ENCODE measurements at places on chromosomes 13 and 19.

DNA sequence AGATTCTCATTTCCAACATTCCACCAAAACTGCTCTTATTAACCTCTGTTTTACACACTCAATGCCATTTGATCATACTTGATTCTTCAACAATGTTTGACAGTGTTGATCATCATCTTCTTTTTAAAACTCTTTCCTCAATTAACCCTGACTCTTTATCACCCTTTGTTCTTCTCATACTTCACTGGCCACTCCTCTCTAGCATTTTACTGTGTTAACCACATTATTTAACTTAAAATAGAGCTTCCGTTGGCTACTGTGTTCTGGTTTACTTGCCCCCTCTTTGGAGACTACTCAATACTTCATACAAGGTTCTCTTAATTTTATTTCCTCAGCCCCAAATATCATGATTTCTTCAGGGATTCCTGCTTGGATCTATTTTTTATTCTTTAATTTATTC is 121.1 kb upstream of the SPRY2 start:
- DNase-seq, result no peak

GRCh38 chr13:30033681-30034457 is 183.5 kb upstream of the UBL3 start:
- no peak for DNase-seq

DNA sequence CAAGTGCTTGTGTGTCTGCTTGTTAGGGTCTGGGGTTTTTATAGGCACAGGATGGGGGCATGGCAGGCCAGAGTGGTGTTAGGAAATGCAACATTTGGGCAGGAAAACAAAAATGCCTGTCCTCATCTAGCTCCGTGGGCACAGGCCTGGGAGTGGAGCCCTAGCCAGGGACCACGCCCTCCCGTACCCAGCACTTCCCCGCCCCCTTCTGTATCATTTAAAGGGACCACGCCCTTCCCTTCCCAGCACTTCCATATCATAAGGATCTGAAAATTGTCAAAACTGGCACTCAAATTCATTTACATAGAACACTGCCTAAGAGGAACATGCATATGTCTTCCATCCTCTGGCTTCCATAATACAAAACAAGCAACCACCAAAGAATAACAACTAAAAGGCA is 185.8 kb downstream of the B3GLCT start:
- no peak for DNase-seq

GRCh38 chr13:20945952-20946383 is 43.4 kb upstream of the XPO4 start:
- no peak for DNase-seq

- DNase-seq, result peak; percentile 91
Observed at GRCh38 chr19:18475004-18475453, 37.1 kb upstream of the ISYNA1 start.

DNA sequence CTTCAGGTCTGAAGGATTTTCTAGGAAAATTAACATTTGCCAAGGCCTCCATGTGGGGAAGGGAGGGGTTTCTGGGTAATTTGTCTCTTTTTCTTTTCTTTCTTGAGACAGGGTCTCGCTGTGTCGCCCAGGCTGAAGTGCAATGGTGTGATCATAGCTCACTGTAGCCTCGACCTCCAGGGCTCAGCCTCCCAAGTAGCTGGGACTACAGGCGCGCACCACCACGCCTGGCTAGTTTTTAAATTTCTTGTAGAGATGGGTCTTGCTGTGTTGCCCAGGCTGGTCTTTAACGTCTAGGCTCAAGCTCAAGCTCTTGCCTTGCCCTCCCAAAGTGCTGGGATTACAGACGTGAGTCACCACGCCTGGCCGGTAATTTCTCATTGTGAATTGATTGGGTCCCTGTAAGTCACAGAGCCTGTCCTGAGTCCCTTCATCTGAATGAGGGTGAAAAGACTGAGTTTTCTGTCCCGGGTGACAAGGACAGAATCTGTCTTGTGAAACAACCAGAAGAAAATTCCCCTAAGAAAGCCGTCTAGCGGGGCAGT is 10.0 kb upstream of the SPC24 start:
- DNase-seq, result no peak

- DNase-seq, result peak; percentile 69
Observed at GRCh38 chr19:2049741-2050348, 1.2 kb downstream of the MKNK2 start.

DNA sequence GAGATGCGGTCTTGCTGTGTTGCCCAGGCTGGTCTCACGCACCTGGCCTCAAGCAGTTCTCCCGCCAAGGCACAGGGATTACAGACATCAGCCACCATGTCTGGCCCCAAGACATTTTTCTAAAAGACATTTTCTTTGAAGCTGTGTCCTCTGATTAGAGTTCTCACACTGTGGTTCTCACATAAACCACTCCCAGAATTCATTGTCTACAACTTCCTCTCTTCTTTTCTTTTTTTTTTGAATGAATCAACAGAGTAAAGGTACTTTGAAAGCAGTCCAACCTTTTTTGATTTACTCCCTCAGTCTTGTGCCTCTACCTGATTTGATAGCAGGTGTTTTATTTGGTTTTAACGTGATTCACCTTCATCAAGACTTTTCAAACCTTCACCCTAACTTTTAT is 14.3 kb upstream of the SHD start:
- peak; percentile 14 for DNase-seq

GRCh38 chr13:107347641-107348369 is 779.9 kb upstream of the ARGLU1 start:
- DNase-seq, result no peak

DNA sequence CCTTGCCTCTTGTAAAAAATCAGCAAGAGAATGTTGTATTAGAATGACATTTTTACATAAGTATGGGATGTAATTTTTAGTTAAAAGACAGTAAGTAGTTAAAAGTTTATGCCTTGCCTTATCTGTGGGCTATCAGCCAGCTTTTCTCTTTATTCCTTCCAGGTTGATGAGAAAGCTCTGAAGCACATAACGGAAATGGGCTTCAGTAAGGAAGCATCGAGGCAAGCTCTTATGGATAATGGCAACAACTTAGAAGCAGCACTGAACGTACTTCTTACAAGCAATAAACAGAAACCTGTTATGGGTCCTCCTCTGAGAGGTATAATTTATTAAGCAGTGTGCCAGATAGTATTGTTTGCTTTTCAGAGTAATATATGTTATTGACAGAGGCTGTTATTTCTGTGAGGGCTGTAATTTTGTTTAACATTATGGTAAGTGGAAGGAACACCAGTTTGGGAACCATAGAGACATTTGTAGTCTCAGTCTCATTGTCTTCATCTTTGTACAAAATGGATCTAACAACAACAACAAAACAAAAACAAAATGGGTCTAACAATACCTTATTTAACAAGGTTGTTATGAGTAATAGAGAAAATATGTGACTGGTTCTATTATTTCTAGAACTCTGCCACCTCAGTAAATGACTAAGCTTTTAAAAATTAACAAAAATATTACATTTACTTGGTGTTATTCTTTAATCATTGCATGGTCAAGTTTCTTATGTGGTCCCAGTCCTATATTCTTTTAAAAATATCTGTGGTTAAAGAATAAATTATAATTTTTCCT is 112.8 kb downstream of the TDRD3 start:
- no peak for DNase-seq

DNA sequence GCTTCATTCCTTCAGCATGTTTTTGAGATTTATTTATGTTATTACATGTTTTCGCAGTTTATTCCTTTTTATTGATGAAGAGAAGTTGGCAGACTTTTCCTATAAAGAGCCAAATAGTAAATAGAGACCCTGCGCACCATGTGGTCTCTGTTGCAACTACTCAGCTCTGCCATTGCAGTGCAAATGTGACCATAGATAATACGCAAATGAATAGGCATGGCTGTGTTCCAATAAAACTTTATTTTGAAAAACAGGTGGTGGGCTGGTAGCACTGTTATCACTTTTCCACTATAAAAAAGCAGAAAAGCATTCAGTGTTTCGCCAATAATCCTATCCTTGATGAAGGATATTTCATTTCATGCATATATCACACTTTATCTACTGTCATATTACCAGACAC is 95.0 kb downstream of the DNAJC3 start:
- DNase-seq, result no peak

GRCh38 chr13:76329004-76329403 is 557.2 kb downstream of the KCTD12 start:
- DNase-seq, result no peak

- no peak for DNase-seq
Observed at GRCh38 chr13:60043262-60043661, 120.5 kb downstream of the DIAPH3 start.

DNA sequence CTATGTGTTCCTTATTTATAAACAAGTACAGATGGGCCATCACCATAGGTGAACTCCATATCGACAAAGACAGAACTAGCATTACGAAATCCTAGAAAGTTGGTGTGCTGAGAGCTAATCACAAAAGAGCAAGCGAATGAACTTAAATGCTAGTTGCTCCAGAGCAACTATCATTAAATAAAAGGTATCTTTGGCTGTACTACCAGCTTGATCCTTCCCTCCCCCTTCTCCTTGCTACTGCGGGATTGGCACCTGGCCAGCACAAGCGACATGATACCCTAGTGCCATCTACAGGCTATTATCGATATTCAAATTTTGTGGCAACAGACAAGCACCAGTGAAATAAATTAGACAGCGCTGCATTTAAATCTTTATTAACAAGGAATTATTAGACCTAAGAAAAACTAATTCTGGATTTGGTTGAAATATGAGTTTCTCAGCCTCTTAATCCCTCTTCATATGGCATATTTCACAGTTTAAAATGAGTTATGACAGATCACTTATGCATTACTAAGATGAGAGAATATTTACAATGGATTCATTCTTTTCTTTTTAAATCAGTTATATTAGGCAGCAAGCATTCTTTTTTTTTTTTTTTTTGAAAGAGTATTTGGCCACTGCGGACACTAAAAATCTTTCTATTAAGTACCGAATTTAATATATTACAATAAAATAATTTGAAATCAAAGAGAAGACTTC is 5.8 kb downstream of the PCDH9 start:
- DNase-seq, result peak; percentile 24

DNA sequence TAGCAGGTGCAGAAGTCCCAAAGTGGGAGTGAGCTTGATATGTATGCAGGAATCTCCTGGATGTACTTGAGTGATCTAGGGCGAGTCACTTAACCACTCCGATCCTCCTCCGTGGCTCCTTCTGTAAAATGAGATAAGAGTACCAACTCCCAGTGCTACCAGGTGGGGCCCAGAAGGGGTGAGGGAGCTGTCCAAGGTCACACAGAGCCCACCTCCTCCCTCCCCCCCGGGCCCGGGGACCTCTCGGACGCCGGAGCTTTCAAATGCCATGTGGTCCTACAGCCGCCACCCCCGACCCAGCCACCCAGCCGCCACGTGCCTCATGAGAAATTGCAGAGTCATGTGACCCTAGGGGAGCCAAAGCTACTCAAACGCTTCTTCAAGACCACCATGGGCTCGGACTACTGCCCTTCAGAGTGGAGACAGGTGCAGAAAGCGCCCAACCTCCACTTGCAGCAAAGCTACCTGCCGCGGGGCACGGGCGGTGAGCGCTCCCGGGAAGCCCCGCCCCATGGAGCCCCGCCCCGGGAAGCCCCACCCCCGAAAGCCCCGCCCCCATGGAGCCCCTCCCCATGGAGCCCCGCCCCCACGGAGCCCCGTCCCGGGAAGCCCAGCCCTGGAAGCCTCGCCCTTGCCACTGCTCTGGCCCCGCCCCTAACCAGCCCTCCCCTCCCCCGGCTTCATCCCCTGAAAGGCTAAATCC is 10.1 kb upstream of the ZNF358 start:
- DNase-seq, result no peak

DNA sequence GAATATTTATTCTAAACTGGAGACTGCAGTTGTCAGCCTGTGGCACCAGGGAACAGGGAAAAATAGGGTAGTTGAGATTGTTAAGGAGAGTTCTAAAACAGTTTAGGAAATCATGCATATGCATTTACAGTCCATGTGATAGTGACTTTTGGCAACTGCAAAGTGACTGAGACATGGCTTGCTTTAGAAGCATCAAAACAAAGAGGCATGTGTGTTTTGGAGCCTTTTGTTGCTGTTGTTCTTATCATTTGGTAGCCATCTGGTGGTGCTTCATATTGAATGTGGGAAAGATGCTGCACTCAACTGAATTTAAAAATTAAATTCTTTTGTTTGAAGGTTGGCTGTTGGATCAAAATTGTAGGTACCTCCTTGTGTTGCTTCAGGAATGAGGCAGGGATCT is 10.2 kb upstream of the EBPL start:
- no peak for DNase-seq

DNA sequence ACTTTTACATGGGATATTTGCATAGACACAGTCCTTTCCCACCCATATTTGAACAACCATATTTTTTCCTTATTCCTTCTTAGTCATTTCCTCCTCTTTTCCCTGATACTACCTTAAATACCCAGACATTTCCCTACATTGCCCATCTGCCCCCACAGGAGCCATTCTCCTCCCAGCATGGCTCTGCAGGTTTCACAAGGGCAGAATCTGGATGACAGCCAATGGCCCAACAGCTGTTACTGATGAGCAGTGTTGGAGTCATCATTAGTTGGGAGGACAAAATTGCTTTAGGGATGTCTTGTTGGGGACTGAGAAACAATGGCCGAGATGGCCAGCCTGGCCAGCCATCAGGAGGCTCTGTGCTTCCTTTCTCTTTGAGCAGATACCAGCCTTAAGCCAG is 209.5 kb downstream of the KLF5 start:
- DNase-seq, result no peak

DNA sequence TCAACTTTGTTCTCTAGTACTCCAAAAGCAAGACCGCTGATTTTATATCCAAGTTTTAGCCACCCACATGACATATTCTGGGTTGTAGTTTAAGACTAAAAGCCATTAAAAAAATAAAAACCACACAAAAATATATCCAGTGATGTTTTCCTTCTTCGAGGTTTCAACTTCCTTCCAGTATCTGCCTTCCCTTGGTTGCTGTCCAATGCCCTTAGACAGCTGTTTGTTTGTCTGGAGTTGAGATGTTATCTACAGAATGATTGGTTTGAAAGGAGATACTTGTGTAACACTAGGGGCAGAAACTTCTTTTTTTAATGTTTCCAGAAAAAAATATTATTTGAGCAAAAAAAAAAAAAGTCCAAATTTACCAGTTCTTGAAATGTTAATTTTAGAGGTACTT is 591.5 kb upstream of the PCDH9 start:
- no peak for DNase-seq

- no peak for DNase-seq
Observed at GRCh38 chr13:99374169-99374991, 67.2 kb upstream of the GPR183 start.

- no peak for DNase-seq
Observed at GRCh38 chr19:1992759-1993260, 22.7 kb downstream of the BTBD2 start.

DNA sequence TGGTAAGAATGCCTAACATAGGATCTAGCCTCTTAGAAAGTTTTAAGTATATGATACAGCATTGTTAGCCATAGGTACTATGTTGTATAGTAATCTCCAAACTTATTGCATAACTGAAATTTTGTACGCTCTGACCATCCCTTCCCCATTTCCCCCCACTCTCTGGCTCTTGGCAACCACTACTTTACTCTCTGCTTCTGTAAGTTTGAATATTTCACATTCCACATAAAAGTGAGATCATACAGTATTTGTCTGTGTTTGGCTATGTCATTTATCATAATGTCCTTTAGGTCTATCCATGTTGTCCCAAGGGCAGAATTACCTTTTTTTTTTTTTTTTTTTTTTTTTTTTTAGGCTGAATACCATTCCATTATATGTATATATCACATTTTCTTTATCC is 396.9 kb downstream of the DLEU7 start:
- DNase-seq, result no peak

GRCh38 chr19:647566-648284 is 8.0 kb downstream of the FGF22 start:
- DNase-seq, result no peak
